Tibial nerve (tissue), 4 donors: ENCODE measurements at places on chromosomes 5 and 9. TPM values are rescaled to one million over a fixed set of nuclear protein-coding genes. Genes with fewer than 3 reads are reported as not detected.

TRIM36 gene
- 1.5 TPM for total RNA-seq

GBGT1 gene
- total RNA-seq, result 63.3 TPM

ANKRA2 gene
- 40.4 TPM for total RNA-seq

ASS1 gene
- total RNA-seq, result 274 TPM

GRCh38 chr9:73548201-73548600, 396.5 kb downstream of the ANXA1 start:
- H3K27ac ChIP-seq, result no peak overlapping the region
- DNase-seq, result no peak
- H3K36me3 ChIP-seq, result no peaks in the 10 kb centered on the region

GRCh38 chr9:92970467-92970923, 23.2 kb downstream of the FGD3 start:
- no peaks in the 10 kb centered on the region for H3K36me3 ChIP-seq
- no peak for DNase-seq
- H3K27me3 ChIP-seq, result no peaks in the 10 kb centered on the region
- H3K27ac ChIP-seq, result peak overlapping the region; percentile 16
- H3K4me3 ChIP-seq, result no peak overlapping the region
- H3K4me1 ChIP-seq, result peaks cover 8% of the 10 kb centered on the region

- H3K27me3 ChIP-seq, result no peaks in the 10 kb centered on the region
- H3K27ac ChIP-seq, result no peak overlapping the region
- H3K4me1 ChIP-seq, result no peaks in the 10 kb centered on the region
- DNase-seq, result no peak
- H3K36me3 ChIP-seq, result no peaks in the 10 kb centered on the region
- H3K4me3 ChIP-seq, result no peak overlapping the region
These were observed 78.4 kb upstream of the CKMT2 start for GRCh38 chr5:81154725-81155124.

DNA sequence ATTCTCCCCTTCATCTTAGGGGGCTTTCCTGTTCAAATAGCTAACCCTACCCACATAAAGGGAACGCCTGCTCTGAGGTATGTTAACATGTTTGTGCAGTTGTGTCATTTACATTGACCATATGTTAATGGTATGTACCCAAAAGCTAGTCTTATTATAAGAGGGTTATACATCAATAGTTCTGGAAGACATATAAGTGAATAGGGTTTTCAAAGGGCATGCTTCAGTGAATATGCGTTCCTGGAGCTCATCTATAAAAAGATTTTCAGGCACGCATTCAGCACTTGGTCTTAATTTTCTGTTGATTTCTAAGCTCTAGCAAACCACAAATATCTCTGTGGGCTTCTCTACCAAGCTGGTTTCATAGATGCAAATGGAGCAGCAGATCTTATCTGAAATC, 766.1 kb downstream of the IRX1 start:
- DNase-seq, result no peak
- H3K36me3 ChIP-seq, result no peaks in the 10 kb centered on the region
- no peak overlapping the region for H3K27ac ChIP-seq
- H3K4me3 ChIP-seq, result no peak overlapping the region

DNA sequence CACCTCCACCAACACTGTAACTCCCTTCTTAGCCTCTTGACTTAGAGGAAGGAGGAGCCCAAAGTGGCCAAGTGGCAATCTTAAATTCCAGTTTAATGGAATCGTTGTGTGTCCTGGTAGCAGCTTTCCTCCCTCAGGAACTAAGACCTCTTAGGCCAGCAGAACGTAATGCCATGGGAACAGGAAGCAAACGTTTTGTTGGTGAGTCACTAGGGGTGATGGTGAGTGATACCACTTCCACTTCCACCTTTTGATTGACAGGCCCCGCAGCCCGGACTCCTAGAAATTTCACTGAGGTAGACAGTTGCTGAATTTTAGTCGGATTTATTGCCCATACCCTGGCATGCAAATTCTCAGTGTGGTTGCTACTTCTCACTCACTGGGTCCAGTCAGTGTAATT, 94.2 kb upstream of the FBN2 start:
- no peak overlapping the region for H3K4me3 ChIP-seq
- no peaks in the 10 kb centered on the region for H3K4me1 ChIP-seq
- DNase-seq, result no peak
- H3K27ac ChIP-seq, result no peak overlapping the region
- H3K36me3 ChIP-seq, result no peaks in the 10 kb centered on the region
- no peaks in the 10 kb centered on the region for H3K27me3 ChIP-seq

GRCh38 chr9:114784721-114785279, 21.0 kb downstream of the TNFSF15 start:
- no peaks in the 10 kb centered on the region for H3K36me3 ChIP-seq
- no peak overlapping the region for H3K4me3 ChIP-seq
- no peaks in the 10 kb centered on the region for H3K27me3 ChIP-seq
- no peak overlapping the region for H3K27ac ChIP-seq
- DNase-seq, result no peak

GRCh38 chr9:71004196-71004595, 117.2 kb downstream of the TRPM3 start:
- H3K4me3 ChIP-seq, result no peak overlapping the region
- no peaks in the 10 kb centered on the region for H3K27me3 ChIP-seq
- H3K4me1 ChIP-seq, result no peaks in the 10 kb centered on the region
- H3K27ac ChIP-seq, result no peak overlapping the region

DNA sequence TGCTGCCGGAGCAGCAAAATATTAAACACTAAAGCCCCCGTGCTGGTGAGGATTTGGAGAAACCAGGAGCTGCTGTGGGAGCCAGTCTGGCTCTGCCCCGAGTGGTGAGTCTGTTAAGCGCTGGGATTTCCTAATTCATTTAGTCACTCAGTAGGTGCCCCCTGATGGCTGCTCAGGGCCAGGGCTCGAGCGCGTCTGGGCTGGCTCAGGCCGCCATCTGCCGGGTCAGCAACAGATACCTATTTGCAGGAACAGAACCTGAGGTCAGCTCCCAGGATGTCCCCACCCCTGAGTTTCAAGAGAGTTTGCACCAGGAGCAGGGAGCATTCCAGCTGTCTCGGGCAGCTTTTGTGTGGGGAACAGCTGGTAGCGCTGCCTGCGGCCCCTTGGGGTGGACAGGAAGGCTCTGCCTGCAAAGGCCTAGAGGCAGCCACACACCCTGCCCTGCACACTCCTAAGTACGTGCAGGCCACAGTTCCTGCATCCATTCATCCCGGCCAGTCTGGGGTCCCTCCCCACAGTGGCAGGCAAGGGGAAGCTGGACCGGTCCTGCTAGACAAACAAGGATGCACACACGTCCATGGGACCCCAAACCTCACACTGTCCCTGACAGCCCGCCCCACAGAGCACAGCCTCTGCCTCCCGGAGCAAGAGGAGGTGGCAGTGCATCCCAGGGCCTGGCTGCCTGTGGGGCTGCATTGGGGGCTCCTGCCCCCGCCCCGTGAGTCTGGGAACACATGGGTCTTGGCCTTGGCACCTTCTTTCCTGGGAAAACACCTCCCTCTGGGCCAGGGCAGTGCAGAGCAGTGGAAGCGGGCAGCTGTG, 83.7 kb downstream of the ADAMTS2 start:
- no peak for DNase-seq
- H3K4me1 ChIP-seq, result peaks cover 19% of the 10 kb centered on the region
- no peak overlapping the region for H3K4me3 ChIP-seq
- no peaks in the 10 kb centered on the region for H3K36me3 ChIP-seq
- H3K27me3 ChIP-seq, result no peaks in the 10 kb centered on the region

GRCh38 chr5:9775339-9775738, 145.2 kb upstream of the TAS2R1 start:
- DNase-seq, result no peak
- no peak overlapping the region for H3K27ac ChIP-seq
- H3K36me3 ChIP-seq, result no peaks in the 10 kb centered on the region
- H3K4me1 ChIP-seq, result no peaks in the 10 kb centered on the region
- H3K4me3 ChIP-seq, result no peak overlapping the region

GRCh38 chr9:19876569-19877316, 87.9 kb upstream of the SLC24A2 start:
- H3K36me3 ChIP-seq, result no peaks in the 10 kb centered on the region
- DNase-seq, result no peak
- H3K27me3 ChIP-seq, result no peaks in the 10 kb centered on the region
- H3K4me1 ChIP-seq, result no peaks in the 10 kb centered on the region

GRCh38 chr9:137552022-137552768, 516 bp downstream of the MRPL41 start:
- no peak for DNase-seq
- peaks cover 7% of the 10 kb centered on the region for H3K36me3 ChIP-seq
- no peaks in the 10 kb centered on the region for H3K27me3 ChIP-seq
- peak overlapping the region; percentile 88 for H3K27ac ChIP-seq

DNA sequence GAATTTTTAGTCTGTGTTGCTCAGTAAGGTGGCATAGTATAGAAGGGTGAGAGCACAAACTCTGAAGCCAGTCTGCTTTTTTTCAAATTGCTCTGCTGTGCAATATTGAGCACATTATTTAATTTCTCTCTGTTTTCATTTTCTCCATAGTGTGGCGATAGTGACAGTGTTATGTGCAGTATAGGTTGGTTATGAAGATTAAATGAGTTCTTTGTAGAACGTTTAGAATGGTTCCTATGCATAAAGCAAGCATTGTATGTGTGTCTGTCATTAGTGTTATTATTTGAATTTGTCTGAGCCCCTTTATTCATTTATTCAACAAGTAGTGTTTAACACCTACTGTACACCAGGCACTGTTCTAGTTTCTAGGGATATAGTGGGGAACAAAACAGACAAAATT, 9.2 kb downstream of the PRR16 start:
- no peaks in the 10 kb centered on the region for H3K36me3 ChIP-seq
- no peaks in the 10 kb centered on the region for H3K4me1 ChIP-seq
- no peak overlapping the region for H3K27ac ChIP-seq
- no peak for DNase-seq

DNA sequence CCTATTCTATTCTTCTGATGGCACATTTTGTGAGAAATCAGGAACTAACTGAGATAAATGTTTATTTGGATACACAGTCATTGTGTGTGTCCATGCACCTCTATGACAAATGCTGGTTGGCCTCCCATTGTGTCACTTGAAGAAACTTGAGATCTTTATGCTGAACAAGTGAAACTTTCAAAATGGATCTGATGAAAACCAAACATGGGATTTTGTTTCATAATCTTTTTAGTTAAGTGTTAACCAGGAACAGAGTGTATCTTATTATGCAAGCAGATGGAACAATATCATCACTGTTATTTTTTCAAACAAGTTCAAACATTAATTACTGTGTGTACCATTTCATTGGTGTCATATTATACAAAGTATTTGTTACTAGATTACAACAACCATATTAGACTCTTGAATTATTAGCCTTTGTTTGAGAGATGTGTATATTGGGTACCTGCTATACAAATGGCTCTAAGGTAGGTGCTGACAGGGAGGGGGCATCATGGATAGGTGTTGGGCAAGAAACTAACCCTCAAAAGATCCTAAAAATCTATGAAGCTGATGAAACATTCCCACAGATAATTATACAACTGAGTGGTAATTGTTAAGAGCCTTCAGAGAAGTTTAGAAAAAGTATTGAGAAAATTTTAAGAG, 159.8 kb downstream of the PALM2AKAP2 start:
- no peak for DNase-seq
- no peak overlapping the region for H3K27ac ChIP-seq
- no peak overlapping the region for H3K4me3 ChIP-seq
- H3K4me1 ChIP-seq, result no peaks in the 10 kb centered on the region

GRCh38 chr9:120256146-120256545, 323.8 kb downstream of the CDK5RAP2 start:
- DNase-seq, result no peak
- H3K27ac ChIP-seq, result no peak overlapping the region
- H3K36me3 ChIP-seq, result no peaks in the 10 kb centered on the region
- H3K4me3 ChIP-seq, result no peak overlapping the region

GRCh38 chr9:130191068-130191748, 19.0 kb downstream of the NCS1 start:
- no peak for DNase-seq
- no peak overlapping the region for H3K27ac ChIP-seq
- no peak overlapping the region for H3K4me3 ChIP-seq
- no peaks in the 10 kb centered on the region for H3K27me3 ChIP-seq
- no peaks in the 10 kb centered on the region for H3K36me3 ChIP-seq

- H3K4me1 ChIP-seq, result peaks cover 5% of the 10 kb centered on the region
- H3K27ac ChIP-seq, result no peak overlapping the region
- H3K27me3 ChIP-seq, result no peaks in the 10 kb centered on the region
- H3K36me3 ChIP-seq, result peaks cover 66% of the 10 kb centered on the region
These were observed 13.8 kb upstream of the FGF18 start for GRCh38 chr5:171405615-171406014.

DNA sequence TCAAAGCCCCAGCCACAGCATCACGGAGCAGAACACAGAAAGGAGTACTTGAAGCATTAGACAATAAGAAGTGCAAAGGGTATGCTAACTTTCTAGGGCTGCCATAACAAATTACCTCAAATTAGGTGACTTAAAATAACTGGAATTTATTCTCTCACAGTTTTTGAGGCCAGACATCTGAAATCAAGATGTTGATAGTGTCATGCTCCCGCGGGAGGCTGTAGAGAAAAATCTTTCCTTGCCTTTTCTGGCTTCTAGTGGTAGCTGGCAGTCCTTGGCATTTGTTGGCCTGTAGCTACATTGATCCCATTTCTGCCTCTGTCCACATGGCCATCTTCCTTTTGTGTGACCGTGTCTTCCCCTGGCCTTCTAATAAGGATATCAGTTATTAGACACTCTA, 51.9 kb upstream of the SPDL1 start:
- no peak overlapping the region for H3K4me3 ChIP-seq
- no peak for DNase-seq
- H3K4me1 ChIP-seq, result no peaks in the 10 kb centered on the region
- H3K27me3 ChIP-seq, result no peaks in the 10 kb centered on the region
- H3K36me3 ChIP-seq, result no peaks in the 10 kb centered on the region

- no peaks in the 10 kb centered on the region for H3K27me3 ChIP-seq
- H3K36me3 ChIP-seq, result no peaks in the 10 kb centered on the region
- no peak overlapping the region for H3K27ac ChIP-seq
- no peak overlapping the region for H3K4me3 ChIP-seq
- DNase-seq, result no peak
- no peaks in the 10 kb centered on the region for H3K4me1 ChIP-seq
These were observed 335.7 kb upstream of the IZUMO3 start for GRCh38 chr9:24881361-24881760.
